ENCODE measurements at places on chromosomes 2 and 18.

DNA sequence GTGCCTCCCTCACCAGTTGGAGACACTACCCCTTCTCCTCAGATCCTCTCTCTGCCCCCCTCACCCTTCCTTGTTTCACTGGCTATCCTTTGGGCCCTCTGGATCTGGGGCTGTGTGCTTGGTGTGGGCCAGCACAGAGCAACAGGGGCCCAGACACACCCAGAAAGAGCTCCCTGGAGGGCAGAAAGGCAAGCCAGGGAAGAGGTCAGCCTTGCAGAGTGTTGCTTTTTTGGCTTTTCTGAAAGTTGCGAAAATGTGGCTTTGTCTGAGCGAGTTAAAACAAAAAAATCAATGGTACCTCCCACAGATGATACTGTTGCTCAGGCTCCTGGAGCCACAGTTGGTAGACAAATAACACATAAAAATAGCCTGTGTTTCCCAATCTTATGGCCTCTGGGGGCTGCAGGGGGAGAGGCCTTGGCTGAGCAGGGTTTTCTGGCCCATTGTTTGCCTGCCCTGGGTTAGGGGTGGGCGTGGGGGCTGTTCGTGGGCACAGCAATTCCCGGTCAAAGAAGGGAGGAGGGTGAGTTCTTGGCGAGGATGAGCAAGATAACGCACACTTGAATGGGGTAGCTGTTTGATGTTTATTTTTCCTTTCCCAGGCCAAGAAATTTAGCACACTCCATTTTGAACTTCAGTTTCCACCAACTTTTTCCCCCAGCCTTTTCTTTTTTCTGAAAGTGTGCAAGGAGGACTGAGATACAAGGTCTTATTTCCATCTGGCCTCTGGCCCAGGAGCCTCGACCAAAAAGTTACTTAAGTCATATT lies 167.0 kb upstream of the HAAO start:
- DNase-seq = peak; percentile 58

DNA sequence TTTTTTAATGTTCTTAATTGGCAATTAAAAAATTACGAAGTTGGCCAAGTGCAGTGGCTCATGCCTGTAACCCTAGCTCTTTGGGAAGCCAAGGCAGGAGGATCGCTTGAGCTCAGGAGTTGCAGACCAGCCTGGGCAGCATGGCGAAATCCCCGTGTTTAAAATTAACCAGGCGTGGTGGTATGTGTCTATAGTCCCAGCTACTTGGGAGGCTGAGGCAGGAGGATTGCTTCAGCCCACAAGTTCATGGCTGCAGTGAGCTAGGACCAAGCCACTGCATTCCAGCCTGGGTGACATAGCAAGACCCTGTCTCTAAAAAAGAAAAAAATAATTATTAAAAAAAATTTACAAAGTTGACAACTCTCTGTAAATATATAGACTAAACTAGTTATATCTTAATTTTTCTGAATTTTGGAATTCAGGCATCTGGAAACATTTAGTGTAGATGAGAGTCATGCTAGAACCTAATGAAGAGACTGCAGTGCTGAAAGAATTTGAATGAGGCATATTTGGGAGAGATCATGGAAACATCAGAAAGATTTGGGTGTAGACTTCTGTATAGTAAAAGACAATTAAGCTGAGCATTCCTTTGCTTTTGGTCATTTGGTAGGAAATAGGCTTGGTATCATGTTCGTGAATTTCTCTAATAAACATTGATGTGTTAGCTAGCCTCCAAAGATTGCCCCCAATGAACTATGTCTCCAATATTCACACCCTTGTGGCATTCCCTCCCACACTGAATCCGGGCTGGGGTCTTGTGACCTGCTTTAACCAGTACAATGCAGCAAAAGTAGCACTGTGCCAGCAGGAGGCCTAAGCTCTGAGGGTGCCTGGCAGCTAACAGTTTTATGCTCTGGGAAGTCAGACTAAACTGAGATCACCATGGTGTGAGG lies 4.2 kb upstream of the ROCK1 start:
- peak; percentile 93 for DNase-seq

GRCh38 chr18:70276416-70277191 lies 12.2 kb upstream of the SOCS6 start:
- no peak for DNase-seq

- DNase-seq = peak; percentile 10
Measured at GRCh38 chr2:160157861-160158829, 41.9 kb downstream of the ITGB6 start.

GRCh38 chr2:224278531-224278930 lies 123.4 kb downstream of the FAM124B start:
- DNase-seq = peak; percentile 63

GRCh38 chr2:131521961-131522781 lies 5.5 kb upstream of the CCDC74A start:
- no peak for DNase-seq

- DNase-seq = peak; percentile 47
Measured at GRCh38 chr2:227834423-227834822, 20.8 kb downstream of the CCL20 start.

- no peak for DNase-seq
Measured at GRCh38 chr18:8215741-8216140, 393.5 kb upstream of the RAB12 start.

GRCh38 chr2:22557406-22557805 lies 827.6 kb upstream of the KLHL29 start:
- no peak for DNase-seq

DNA sequence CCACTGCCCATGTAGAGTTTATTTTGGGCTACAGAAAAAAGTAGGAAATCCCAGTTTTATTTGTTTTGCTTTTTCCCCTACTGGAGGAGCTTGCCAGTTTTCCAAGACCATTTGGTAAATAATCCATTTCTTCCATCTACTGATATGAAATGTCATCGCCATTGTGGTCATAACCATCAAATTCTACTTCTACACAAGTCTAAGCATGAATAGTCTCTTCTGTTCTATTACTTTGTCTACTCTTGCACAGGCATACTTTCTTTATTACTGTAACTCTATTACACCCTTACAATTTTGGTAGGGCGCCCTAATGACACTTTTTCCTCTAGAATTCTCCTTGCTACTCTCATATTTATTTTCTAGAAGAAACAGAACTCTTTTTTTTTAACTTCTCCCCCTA lies 120.7 kb downstream of the ATAD2B start:
- DNase-seq = no peak

GRCh38 chr18:24271381-24272228 lies 126.0 kb downstream of the OSBPL1A start:
- DNase-seq = peak; percentile 86

- DNase-seq = peak; percentile 60
Measured at GRCh38 chr2:181953881-181954537, 31.6 kb upstream of the PPP1R1C start.

DNA sequence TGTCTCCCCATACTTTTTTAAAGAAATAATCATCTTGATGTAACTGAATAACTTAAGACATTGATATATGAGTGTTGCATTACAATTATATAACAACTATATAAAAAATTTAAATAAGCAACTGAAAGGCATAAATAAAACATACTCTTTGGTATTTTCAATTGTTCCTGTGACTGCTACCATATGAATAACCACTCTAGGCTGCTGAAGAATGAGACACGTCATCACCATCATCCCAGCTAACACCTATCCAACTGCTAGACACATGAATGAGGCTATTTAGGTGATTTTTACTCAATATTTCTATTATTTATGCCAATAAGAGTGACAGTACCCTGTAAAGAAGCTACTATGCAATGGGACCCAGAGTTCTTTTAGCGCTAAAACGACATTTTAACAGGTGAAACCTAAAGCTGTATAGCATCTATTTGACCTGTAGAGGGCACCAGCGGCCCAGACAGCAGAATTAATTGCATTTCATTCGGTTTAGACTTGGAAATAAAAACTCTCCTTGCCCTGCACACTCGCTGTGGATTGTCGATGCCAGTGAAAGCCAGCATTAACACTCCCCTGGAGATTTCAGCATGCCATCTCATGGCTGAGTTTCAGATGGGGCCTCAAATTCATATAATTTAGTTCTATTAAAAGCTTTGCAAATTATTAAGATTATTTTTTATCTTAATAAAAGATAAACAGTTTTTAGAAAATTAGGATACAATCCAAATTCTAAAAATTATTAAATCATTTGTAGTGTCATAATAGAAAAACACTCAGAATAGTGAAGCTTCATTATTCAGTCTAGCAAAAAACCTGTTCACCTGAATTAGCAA lies 89.4 kb upstream of the MAP2 start:
- DNase-seq = peak; percentile 53

GRCh38 chr2:62201307-62201706 lies 5.4 kb downstream of the B3GNT2 start:
- peak; percentile 8 for DNase-seq

DNA sequence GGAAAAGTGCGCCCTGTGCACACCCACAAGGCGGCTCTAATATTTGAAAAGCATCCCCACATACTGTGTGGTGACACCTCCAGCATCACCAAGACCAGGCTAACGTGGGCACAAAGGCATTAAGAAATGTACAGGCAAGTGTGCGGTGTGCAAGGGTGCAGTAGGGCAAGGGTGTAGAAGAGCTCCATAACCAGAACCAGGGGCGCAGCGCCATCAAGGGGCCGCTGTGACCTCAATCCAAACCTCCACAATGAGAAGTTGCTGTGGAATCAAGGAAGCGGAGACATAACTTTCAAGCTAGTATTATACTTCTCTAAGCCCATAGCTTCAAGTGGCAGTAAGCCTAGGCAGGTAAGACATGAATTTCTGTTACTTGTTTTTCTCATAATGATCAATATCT lies 13.0 kb downstream of the L3MBTL4 start:
- DNase-seq = no peak

GRCh38 chr18:2997846-2998564 lies 14.9 kb downstream of the LPIN2 start:
- no peak for DNase-seq

GRCh38 chr2:42060718-42061619 lies 13.1 kb downstream of the PKDCC start:
- no peak for DNase-seq

GRCh38 chr2:11248-11941 lies 34.9 kb downstream of the FAM110C start:
- peak; percentile 3 for DNase-seq

DNA sequence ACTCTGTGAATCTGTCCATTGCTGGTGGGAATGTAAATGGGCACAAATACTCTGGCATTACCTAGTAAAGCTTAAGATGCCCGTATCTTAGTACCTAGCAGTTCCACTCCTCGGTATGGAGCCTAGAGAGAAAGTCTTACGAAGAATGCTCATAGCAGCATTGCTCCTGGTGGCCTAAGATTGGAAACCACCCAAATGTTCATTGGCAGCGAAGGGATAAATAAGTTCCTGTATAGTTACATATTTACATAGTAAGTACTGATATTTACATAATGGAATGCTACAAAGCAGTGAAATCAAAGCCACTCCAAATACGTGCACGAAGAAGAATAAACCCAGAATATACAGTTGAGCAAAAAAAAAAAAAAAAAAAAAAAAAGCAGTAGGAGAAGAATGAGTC lies 46.7 kb upstream of the PDIA6 start:
- no peak for DNase-seq

DNA sequence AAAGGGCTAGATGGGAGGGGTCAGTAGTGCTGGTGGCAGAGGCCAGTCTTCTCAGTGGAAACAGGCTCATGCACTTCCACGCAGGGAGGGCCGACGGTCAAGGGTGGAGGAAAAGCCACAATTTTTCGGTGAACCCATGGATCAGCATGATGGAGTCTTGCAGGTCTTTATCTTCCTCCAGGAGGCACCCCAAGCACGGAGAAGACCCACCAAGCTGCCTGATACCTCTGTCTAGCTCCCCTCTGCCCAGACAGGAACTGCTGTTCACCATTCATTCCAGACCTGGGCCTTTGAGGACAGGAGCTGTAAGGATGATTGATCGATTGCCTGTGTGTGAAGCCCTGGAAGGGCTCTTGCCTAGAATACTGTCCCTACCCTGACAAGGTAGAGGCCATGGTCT lies 2.8 kb upstream of the LRRFIP1 start:
- no peak for DNase-seq

DNA sequence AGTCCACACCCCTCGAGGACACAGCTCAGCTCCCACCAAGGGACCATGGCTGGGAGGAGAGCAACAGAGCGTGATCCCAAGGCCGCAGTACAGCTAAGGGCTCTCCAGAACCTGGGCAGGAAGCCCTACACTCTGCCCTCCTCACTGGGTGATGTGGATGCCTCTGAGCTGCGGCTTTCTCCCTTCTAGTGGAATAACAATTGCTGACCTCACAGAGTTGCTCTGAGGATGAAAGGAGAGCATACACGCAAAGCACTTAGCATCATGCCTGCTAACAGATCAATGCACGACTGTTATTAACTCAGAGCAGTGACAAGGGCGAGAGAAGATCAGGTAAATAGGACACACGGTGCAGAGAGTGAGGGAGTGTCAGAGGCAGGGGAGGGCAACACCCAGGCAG lies 74.2 kb downstream of the ZFP36L2 start:
- no peak for DNase-seq

- no peak for DNase-seq
Measured at GRCh38 chr2:103963146-103963725, 890.7 kb upstream of the POU3F3 start.

DNA sequence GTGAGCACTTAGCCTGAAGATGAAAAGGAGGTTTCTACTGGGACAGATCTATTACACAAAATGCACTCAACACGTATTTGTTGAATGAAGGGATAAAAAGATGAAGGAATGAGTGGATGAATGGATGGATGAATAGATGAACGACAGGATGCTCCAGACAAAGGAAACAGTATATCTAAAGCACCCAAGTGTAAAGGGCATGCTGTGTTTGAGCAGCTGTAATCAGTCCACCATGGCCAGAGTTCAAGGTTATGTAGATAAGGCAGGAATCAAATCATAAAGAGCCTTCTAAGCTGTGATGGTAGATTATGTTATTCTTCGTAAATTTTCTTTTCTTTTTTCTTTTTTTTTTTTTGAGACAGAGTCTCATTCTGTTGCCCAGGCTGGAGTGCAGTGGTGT lies 213.8 kb upstream of the FBXO11 start:
- DNase-seq = no peak

DNA sequence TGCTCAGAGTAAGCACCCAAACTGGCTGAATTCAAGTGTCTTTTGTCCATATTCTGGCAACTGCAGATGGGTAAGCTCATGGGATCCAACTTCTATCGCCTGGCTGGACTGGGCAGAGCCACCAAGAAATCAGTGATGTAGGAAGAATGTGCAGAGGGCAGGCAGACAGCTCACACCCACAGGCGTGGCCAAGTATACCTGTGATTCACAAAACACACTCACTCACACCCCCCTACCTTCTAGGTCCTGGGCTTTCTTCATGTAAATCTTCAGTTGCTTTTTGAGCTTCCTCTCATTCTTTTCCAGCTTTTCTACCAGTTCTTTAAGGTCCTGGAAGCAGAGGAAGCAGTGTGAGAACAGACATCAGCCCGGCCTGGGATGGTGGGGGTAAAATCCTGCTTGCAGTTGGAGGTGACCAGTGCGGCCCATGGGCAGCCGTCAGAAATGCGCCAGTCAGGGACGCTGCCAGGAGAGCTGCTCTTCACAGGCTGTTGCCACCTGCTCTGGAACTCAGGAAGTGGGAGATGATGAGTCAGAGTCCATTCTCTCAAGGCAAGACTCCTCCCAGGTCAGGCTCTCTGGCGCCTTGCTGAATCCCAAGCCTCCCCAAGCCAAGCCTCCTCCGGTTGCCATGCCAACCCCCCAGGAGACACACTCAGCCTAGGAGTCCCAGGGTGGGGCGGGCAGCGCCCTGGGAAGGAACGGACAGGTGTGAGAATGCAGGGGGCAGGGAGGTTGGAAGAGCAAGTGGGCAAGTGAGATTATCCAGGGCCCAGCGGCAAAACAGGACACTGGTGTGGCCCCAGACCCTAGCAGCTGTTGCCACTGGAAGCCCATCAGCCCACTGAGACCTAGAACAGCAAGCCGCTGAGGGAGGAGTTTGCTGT lies 36.2 kb upstream of the ACAA2 start:
- DNase-seq = peak; percentile 81
